CD4-positive, alpha-beta T cell treated with Interferon alpha-2 for 1 hour (primary cell): ENCODE measurements at places on chromosomes 16 and 17.

- no peak for DNase-seq
These were observed 47.1 kb downstream of the TVP23C start for GRCh38 chr17:15516150-15516549.

DNA sequence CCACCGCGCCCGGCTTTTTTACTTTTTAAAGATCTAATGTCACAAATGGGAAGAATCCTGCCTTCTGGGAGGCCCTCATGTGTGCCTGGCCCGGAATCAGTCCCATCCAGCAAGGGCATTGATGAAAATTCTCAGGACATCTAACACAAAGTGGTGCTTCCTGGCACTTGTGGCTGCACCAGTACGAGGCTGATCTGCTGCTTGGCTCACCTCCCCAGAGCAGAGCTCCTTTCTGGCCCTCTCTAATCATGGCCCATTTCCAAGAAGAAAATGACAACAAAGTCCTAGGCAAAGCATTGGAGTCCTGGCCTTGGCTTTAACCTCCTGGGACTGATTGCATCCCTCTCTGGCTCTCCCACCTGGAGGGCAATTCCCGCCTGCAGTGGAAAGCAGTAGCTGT is 50.7 kb upstream of the SIAH1 start:
- DNase-seq = no peak

DNA sequence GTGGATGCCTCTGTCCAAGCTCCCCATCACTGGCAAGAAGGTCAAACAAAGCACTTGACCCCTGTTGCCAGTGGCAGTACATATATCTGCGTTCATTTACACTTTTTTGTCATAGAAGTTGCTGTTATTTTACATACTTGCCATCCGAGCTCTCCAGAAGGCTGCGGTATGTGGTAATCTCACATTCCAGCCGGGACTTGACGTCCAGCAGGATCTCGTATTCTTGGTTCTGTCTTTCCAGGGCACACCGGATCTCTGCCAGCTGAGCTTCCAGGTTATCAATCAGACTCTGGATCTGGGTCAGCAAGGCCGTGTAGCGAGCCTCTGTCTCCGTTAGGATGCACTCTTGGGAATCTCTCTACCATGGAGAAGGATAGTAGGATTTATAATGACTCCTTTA is 6.6 kb downstream of the KRT39 start:
- no peak for DNase-seq

DNA sequence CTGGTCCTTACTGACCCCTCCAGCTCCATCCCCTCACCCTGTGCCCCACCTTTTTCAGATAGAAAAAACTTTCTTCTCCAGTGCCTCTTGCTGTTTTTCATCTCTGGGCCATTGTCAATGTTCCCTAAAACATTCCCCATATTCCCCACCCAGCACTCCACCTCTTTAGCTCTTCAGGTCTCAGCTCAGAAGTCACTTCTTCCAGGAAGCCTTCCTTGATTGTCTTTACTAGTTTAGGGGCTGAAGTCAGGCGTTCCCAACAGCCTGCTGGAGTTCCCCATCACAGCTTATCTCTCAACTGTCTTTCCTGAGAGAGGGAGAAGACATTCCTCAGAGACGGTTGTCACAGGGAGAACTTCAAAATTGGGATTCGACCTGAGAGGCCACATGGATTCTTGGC is 1.3 kb upstream of the MMP2 start:
- DNase-seq = no peak

DNA sequence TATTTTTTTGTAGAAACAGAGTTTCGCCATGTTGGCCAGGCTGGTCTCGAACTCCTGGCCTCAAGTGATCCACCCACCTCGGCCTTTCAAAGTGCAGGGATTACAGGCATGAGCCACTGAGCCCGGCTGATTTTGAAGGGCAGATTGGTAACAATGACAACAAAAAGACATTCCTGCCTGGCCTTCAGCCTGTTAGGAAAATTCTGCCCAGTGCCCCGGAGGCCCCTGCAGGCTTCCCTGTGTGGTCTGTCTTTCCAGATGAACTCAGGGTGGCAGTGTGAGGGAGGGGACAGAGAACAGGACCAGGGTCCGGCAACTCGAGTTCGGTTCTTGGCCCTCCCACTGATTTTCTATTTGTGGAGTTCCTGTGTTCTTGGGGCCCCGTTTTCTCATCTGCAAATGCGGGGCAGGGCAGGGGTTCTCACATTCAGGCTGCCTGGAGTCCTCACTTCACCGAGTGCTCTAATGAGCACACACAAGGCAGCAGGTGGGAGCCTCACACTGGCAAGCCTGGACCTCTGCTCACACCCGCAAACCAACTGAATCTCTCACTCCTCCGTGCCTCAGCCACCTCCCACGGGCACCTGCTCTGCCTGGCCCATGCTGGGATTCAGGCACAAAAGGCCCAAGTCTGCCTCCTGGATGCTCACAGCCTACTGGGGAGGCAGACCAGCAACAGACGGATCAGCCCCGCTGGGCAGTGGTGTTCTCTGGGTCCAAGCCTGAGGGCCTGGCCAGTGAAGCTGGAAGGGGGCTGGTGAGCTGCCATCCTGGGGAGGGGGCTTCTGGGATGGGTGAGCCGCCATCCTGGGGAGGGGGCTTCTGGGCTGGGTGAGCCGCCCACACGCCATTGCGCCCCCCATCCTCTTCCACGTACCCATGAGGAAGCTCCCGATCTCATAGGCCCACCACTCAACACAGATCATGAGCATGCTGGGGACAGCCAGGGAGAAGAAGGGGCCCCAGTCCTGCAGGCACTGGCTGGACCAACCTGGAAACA is 10.3 kb downstream of the SLC47A2 start:
- no peak for DNase-seq

DNA sequence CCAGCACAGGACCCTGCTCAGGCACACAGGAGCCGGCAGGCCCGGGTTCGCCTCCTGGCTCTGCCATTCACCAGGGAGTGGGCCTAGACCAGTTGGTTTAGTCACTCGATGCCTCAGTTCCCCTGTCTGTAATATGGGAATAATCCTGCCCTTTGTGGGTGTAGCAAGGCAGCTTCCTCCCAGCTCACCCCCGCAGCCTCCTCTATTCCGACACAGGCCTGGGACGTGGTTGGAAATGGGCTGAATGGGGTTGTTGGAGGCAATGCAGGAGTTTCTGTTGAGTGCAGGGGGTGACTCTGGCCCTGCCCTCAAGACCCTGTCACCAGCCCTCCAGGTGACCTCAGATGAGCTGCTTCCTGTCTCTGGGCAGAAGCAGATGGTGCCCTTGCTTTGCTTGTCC is 19.8 kb downstream of the SLC5A10 start:
- no peak for DNase-seq

DNA sequence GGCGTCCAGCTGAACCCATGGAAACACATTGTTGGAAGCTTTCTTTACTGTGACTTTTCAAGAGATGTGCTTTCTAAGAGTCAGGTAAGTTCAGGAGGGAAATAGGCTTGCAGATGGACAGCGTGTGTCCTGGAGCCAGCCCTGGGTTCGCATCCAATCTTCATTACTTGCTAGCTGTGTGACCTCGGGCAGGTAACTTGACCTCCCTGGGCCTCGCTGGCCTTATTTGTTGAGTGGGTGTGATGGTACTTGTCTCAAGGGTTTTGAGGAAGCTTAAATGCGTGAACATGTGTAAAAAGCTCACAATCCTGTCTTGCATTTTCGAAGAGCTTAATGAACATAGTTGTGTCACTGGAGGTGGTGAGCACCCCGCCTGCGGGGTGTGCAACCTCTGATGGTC is 11.8 kb downstream of the ADGRG1 start:
- DNase-seq = no peak

GRCh38 chr17:7250695-7251627 is 573 bp downstream of the CTDNEP1 start:
- peak; percentile 66 for DNase-seq

DNA sequence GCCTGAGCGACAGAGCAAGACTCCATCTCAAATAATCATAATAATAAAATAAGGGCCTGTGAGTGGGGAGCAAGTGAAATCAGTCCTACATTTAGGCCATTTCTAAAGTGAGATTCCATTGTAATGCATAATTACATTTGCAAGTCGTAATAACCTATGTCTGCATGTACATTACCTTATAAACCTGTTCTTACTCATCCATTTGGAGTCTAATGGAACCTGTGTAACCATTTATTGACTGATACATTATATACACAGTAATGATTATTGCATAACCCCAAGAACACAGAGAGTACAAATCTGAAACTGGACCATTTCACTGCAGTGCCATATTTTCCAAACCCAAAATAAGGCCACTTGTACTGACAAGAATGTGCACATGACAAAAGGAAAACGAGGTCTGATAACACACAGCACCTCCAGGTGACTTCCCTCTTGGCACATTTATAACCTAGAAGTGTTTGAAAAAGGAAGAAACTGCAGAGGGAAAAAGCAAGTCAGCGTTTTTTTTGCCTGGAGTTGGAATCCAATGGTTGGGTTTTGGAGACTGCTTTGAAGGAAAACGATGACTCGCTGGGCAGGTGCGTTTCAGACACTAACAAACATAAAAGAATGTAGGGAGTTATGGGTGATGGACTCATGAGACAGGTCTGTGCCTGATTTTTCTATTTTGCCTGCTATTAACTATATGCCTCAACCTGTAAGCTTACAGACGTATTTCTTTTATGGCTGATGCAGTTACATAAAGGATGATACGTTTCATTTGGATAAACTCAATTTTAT is 63.6 kb upstream of the KIFC3 start:
- no peak for DNase-seq

- no peak for DNase-seq
These were observed 417.8 kb upstream of the CCL2 start for GRCh38 chr17:33837281-33837680.

GRCh38 chr17:81394921-81395599 is at the start of gene BAHCC1:
TSS of gene BAHCC1 (plus strand) at chr17:81395457. CDS start at chr17:81399740, 4,283 bp downstream.
- DNase-seq = peak; percentile 93

DNA sequence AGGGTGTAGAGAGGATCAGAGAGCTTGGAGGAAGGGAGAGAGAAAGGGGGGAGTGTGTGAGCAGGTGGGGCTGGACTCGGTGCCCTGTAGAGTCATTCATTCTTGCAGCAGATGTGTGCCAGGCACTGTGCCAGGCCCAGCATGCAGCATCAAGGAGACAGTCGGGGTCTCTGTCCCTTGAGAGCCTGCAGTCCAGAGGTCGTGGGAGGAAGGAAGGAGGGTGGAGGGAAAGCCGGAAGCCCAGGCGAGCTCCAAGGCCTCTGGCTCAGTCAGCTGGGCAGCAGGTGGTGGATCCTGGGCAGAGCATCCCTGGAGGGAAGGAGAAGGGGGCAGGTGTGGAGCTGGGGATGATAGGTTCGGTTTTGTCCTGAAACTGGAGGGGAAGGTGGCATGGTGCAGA is 27.5 kb downstream of the EPN2 start:
- no peak for DNase-seq

GRCh38 chr17:16489431-16489830 is 2.6 kb downstream of the LRRC75A start:
- no peak for DNase-seq

- peak; percentile 43 for DNase-seq
These were observed 13.5 kb downstream of the PSMD7 start for GRCh38 chr16:74309789-74310781.

GRCh38 chr17:19513897-19514488 is 19.7 kb upstream of the SLC47A1 start:
- DNase-seq = peak; percentile 76

- DNase-seq = peak; percentile 28
These were observed 9.4 kb upstream of the NPTX1 start for GRCh38 chr17:80485846-80486245.

DNA sequence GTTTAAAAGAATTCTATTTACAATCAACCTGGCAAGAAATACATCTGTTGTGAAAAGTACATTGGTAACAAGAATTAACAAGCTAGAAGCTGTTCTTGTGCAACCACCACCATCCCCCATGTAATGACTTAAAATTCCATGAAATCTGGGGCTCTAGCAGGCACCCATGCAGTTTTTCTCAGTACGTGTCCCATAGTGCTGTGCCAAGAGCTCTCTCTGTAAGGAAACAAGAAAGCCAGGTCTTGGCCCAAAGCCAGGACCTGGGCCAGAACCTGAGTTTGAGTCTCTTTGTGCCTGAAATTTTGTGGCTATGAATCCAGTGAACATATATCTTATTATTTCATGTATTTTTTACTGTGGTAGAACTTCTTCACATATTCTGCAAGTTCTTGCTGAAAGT is 46.6 kb downstream of the NUP93 start:
- DNase-seq = no peak

DNA sequence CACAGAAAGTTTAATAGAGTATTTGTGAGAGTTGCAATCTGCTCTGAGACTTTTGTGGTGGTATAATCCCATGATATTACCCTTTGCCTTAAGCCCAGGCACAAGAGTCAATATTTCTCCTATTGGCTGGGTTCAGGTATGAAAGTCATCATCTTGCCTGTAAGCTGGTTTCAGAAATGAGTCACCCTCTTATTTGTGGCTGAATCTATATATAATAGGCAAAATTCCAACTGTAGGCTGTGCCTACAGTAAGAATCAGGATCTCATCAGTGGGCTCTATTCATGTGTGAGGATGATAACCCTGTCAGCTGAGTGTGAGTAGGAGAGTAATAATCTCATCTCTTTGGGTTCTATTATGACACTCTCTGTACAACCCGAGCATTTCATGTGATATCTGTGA is 2103.1 kb downstream of the TP53TG3F start:
- DNase-seq = no peak
